ENCODE measurements at places on chromosomes 7 and 10. TPM values are rescaled to one million over a fixed set of nuclear protein-coding genes. Genes with fewer than 3 reads are reported as not detected.

Gene NFE2L3
- total RNA-seq = 6.9 TPM

Gene GOLGA7B
- total RNA-seq = not detected

Gene TDRD1
- 0.64 TPM for total RNA-seq

Gene TACC2
- total RNA-seq = 5.6 TPM

Gene ADCY1
- 0.32 TPM for total RNA-seq

Gene NODAL
- total RNA-seq = not detected

Gene MMD2
- not detected for total RNA-seq

Gene MMP21
- total RNA-seq = not detected

Gene CASP7
- 35.4 TPM for total RNA-seq

Gene ACTL6B
- total RNA-seq = not detected

Gene NME8
- total RNA-seq = not detected

Gene BHLHA15
- not detected for total RNA-seq

Gene TBXAS1
- not detected for total RNA-seq

Gene STYXL1
- total RNA-seq = 35.4 TPM

Gene SLC18A3
- total RNA-seq = under 0.01 TPM

Gene PLAC9
- 0.64 TPM for total RNA-seq

Gene DGKB
- not detected for total RNA-seq

Gene PFKP
- total RNA-seq = 120 TPM

Gene KIN
- 9.5 TPM for total RNA-seq

All from fibroblast of villous mesenchyme (primary cell).